ENCODE measurements at places on chromosomes 1 and 21.

DNA sequence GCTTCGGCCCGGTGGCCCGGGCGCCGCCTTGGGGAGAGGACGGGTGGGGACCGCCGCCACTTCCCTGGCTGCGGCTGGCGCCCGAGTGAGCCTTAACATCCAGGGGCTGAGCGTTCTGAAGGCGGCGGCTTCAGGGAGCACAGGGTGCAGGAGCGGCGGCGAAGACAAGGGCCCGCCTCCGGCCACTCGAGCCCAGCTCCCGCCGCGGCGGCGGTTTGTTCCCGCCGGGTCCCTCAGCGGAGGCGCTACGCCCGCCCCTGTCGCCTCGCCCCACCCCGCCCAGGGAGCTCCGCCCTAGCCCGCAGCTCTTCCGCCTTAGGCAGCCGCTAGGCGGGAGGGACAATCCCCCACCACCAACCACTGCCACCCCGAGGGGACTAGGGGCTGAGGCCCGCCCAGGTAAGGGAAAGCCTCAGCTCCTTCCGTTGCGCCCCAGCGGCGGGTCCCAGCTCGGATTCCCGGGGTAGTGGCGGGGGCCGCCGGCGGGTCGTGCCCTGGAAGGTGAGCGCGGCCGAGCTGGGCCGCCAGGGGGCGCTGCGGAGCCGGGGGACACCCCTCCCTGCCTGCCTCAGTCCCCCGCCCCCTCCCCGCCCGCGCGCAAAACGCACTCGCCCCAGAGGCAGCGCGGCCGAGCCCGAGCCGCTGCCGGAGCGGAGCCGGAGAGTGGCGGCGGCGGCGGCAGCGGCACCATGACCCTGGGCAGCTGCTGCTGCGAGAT lies at the start of gene FOXD2:
Gene FOXD2, plus strand, starts transcription at position 598 of the 718 bp plus-strand sequence. Its CDS starts 92 bp downstream, at position 690.
- peak; percentile 77 for DNase-seq

DNA sequence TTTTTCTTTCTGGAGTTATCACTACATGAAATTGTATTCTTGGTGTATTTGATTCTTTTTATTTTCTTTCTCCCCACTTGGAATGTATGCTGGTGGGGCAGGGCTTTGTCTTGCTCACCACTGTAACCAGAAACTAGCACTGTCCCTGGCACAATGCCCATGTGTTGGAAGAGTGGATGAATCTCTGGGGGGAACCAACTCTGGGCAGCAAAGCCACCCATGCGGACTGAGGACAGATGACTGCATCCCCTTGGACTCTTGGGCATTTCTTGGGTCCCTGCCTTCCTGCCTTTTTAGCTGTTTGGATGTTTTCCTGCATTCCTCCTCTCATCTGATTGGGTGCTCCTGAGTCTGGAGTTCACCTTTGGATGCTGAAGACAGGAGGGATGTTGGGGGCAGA lies 6.1 kb downstream of the CYP4B1 start:
- no peak for DNase-seq

DNA sequence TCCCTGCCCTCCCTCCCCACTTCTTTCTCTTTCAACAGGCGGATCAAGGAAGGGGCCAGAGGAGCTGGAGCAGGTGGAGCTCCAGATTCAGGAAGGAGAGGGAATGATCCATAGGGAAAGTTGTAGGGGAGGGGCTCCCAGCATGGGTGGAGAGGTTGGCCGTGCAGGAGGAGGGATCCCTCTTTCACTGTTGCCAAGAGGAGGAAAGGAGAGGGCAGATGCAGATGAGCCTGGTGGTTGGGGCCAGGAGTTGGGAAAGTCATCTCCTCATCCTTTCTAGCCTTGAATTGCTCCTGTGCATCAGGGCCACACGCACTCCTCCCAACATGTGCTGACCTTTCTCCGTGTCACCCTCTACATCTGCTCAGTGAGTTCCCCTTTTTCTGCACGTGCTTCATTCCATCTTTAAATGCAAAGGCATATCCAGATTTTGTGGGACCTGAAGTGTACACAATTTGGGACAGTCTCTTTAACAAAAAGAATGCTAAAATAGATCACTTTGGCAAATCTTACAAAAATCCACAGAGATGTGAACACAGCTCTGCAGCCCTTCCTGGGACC lies 32.4 kb downstream of the ZBTB18 start:
- DNase-seq = no peak

- no peak for DNase-seq
These were observed 40.0 kb upstream of the LRRC3 start for GRCh38 chr21:44415073-44416025.

GRCh38 chr1:55127827-55128343 lies 87.3 kb downstream of the USP24 start:
- peak; percentile 29 for DNase-seq

GRCh38 chr1:169949139-169949538 lies 55.4 kb upstream of the SCYL3 start:
- no peak for DNase-seq

GRCh38 chr1:80155371-80155770 lies 1148.8 kb upstream of the ADGRL4 start:
- DNase-seq = no peak

DNA sequence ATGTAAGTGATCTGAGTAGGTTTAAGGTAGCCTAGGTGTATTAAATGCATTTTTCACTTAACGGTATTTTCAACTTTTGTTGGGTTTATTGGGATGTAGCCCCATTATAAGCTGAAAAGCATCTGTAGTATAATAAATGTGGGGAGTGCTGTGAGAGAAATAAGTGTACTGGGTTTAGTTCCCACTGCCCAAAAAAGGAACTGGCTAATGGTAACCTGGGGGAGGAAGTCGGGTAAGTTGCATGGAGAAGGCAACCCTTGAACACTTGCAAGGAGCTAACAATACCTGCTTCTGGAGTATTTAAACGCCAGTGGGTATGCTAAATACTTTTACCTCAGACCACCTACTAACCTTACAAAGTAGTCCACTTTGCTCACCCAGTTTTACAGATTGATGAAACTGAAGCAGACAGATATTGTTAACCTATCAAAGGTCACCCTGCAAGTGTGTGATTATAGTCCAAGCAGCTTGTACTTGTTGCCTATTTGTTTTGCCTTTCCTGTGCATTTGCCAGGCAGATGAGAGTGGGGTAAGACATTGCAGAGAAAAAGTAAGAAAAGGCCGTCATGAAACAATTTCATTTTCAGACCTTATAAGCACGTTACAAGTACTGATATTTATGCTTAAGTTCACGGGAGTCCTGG lies 7.6 kb upstream of the SHISA4 start:
- DNase-seq = no peak

DNA sequence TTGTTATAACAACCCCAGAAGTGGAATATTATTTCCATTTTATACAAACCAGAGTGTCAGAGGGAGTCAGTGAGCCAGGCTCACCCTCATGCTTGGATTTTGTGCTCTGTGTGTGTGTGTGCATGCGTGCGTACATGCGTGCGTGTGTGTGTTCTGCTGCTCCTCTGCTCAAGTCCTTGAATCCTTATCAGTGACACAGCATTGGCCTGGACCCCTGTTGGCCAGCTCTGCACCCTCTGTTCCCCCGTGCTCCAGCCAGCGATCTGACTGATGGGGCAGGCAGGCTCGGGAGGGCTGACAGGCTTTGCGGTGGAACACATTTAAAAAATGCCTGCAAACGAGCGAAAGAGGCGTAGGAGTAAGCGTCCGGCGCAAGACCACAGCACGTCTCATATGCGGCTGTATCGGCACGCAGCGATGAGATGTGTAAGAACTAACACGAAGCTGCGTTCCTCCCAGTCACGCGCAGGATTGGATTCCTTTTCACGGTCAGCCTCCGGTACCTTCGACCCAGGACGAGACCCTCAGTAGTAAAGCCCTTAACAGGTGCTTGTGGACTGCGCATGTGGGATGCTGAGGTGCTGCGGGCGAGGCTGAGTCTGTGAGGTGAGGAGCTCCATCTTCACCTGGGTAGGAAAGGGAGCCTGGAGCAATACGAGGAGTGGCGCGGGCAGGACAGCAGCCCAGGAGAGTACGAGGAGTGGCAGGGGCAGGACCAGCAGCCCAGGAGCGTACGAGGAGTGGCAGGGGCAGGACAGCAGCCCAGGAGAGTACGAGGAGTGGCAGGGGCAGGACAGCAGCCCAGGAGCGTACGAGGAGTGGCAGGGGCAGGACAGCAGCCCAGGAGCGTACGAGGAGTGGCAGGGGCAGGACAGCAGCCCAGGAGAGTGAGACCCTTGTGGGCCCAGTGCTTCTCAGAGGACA lies 130.9 kb downstream of the GALNT2 start:
- no peak for DNase-seq

DNA sequence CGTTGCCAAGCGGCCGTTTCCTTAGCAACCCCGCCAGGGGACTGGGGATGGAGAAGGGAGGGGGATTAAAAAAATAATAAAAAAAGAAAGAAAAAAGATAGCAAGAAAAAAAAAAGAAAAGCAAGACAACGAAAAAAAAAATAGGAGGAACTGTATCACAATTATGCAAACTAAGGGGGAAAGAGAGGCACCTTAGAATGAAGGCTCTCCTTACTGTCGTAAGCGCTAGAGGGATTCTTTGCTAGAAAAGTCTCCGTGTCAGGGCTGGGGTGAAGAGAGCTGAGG lies 625 bp upstream of the NEGR1 start:
- DNase-seq = no peak

Data from A549 (cell line).